ENCODE measurements at places on chromosomes 6 and 20.

DNA sequence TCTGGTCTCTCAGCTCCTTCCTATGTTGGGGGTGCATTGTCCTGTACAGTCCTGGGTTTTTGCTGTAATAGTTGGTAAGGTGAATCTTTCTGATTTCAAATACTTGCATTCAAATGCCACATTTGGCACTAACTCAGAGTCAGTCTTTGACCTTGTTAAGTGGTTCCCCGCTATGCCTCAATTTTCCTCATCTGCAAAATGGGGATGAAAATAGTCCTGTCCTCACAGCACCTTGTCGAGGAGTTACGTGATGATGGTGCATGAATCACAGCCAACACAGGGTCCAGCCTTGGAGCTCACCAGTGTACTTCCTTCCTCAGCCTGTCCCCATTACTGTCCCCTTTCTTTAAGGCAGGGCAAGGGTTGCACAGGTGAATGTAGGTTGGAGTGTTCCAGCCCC, 1.1 kb downstream of the WFDC5 start:
- DNase-seq: no peak

- DNase-seq: no peak
Observed at GRCh38 chr6:56370127-56370540, 122.8 kb upstream of the COL21A1 start.

DNA sequence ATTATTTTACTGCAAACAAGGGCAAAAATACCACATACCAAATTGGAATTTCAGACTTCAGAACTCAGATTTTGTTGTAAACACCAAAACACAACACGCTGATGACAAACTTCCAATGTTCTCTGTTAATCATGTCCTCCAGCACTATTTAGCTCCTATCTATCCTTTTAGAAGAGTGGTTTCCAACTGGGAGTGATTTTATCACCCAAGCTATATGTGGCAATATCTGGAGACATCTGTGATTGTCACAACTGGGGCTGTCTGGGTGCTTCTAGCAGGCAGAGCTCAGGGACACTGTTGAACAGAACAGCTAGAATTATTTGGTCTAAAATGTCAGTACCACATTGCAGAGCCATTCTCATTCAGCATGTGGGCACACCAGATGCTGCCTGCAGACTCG, 244.6 kb downstream of the FOXC1 start:
- no peak for DNase-seq

DNA sequence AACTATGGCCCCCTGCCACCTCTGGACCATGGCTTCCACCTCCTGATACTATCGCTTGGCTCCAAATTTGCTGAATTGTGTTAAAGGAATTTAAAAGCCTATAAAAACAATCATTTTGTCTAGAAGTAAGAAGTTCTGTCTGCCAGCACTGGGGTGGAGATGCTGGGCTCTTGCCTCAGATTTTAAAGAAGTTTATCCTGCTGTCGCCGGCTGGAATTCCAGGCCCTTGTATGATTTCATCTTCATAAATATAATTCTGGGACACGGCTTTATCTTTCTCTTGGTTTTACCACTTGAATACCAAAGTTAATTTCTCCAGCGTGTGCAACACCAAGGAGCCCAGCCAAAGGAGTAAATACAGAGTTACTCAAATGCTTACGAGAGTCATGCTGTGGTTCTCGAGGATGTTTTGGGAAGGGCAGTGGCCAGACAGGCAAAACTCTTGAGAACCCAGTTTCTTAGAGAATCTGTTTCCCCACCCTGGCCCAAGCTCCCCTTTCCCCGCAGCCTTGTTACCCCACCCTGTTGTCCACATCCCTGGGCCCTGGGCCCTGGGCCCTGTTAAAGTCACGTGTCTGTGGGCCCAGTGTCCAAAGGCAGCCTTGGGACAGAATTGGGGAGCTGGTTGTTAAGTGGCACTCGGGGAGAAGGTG, 31.9 kb downstream of the C6orf89 start:
- DNase-seq: no peak

GRCh38 chr6:624979-625378, 31.9 kb downstream of the HUS1B start:
- no peak for DNase-seq

- no peak for DNase-seq
Observed at GRCh38 chr20:59333951-59334350, 33.5 kb downstream of the EDN3 start.

DNA sequence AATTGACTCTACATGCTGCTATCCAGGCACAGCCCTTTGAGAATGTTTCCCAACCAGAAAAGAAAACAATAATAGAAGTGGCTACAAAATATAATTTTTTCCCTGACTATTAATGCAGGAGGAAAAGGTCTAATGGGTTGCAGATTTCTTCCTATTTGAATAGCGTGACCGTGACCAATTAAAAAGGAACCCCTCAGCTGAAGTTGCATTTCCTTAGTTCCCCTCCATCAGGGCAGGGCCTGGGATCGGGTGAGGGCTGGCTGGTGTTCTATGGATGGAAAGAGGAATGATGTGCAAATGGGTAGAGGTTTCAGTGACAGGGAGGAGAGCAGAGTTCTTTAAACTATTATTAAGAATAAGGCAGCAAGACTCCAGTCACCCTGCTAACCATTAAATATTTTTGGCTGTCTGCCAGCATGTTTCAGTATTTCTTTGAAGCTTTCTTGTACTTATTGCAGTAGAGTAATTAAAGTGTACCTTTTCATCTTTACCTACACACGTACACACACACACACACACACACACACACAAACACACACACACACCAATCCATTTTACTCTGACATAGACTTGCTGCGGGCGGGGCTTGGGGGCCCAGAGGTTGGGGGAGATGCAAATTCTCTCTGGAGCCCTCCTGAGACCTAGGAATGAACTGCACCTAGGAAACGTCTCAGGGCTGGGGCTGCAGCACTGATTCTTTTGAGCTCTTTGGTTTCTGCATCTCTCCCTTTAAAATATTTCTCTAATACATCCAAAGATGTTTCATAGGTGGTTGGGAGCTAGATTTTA, 154.8 kb upstream of the SLC35B3 start:
- no peak for DNase-seq

DNA sequence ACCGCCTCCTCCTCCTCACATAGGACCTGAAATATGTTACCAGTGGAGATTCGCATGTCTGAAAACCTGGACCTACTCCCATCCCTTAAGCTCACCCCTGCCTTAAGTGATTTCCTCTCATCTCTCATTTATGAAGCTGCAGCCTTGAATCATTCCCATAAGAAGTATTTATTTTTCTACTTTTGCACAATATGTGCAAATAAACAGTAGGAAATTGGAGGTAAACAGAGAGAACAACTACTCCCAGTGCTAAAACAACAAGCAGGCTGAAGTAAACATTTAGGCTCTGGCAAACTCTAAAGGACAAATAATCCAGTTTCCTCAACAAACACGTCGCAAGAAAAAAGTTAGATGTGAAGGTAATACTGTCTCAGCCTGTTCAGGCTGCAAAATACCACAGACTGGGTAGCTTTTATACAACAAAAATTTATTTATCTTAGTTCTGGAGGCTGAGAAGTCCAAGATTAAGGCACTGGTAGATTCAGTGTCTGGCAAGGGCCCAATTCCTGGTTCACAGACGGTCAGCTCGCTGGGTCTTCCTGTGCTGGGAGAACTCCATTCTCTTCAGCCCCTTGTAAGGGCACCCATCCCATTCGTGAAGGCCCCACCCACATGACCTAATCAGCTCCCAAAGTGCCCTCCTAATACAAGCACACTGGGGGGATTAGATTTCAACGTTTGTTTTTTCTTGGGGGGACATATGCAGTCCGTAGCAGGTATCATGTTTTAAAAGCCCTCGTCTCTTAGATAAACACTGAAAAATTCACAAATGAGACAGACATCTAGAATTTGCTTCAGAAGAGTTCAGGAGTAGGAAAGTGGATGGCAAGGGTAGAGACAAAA, 15.6 kb downstream of the SPATA2 start:
- no peak for DNase-seq

GRCh38 chr20:1882026-1882425, 13.2 kb upstream of the SIRPA start:
- no peak for DNase-seq

DNA sequence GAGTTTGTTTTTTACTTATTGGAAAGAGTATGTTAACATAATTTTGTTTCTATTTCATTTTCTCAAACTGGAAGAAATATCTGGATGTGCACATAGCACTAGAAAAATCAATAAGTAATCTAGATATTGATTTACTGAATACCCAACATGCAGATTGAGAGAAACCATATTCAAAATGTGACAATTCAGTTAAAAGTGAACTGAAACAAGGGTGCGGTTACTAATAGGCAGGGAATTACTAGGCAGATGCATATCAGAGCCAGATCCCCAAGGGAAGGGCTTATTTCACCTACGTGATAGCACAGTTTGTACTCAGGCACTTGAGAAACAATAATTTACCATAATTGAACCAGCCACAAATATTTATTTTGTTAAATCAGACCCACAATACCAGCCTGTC, 493.1 kb upstream of the FLRT3 start:
- no peak for DNase-seq

DNA sequence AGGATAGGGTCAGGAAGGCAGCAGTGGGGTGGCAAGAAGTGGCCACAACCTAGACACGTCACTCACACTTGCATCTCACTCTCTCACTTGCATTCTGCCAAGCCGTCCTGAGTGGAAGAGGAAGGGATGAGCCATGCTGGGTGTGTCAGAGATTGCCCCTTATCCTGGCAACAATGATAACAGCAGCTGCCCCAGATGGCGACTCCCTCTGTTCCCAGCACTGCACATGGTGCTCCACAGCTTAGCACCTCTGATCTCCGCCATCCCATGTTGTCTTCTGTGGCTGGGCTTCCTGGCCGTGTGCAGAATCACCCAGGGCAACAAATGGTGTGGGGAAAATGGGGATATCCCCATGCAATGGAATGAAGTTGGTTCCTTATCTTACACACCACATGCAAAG, 11.1 kb downstream of the KCNB1 start:
- DNase-seq: no peak

- no peak for DNase-seq
Observed at GRCh38 chr6:26539071-26539615, 977 bp downstream of the HMGN4 start.

DNA sequence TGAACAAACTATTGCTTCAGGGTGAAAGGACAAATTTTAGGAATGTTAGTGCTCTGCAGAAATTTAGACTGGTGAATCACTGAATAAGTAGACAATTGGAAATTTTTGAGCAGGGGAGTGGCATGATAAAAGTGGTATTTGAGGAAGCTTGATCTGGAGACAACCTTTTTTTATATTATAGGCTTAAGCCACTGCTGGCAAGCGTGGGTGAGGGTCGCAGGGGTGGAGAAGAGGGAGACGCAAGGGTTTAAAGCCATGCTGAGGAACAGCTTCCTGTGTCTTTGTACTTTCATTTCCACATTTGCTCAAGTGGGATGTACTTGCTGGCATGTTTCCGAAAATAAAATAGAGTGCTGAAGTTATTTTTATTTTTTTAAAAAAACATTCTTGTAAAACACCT, 23.7 kb downstream of the NCOA7 start:
- no peak for DNase-seq
